SK-MEL-5 (cell line): ENCODE measurements at places on chromosomes 3 and 15. TPM values are rescaled to one million over a fixed set of nuclear protein-coding genes. Genes with fewer than 3 reads are reported as not detected.

DNA sequence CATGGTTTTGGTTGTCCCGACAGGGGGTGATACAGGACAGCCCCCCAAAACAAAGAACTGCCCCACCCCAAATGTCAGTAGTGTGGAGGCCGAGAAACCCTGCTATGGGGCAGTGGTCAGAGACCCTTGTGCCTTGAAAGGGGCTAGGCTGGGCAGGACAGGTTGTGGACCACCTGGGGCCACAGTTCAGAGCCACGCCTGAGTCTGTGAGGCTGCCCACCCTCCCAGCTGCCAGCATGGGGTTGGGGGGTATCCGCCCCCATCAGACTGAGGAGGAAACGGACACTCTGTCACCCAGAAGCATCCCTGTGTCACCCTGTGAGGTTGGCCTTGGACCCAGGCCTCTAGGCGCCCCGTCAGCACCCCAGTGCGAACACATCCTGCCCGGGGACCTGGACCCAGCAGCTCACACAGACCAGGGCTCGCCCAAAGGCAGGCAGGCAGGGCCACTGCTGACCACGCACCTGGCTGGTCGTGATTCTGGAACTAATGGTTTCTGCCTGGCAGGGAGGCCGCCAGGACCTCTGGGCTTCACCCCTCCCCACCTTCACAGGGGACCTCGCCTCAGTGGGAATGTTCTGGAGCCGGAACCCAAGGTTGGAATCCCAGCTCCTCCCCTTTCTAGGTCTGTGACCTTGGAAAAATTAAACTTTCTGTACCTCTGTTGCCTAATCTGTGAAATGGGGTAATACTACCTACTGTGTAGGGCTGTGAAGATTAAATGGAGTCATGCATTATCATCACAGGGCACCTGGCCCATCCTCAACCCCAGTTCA lies 1.4 kb downstream of the SLC41A3 start:
- DNase-seq, result no peak

GRCh38 chr3:171824116-171824515 lies 13.8 kb upstream of the PLD1 start:
- no peak for DNase-seq

DNA sequence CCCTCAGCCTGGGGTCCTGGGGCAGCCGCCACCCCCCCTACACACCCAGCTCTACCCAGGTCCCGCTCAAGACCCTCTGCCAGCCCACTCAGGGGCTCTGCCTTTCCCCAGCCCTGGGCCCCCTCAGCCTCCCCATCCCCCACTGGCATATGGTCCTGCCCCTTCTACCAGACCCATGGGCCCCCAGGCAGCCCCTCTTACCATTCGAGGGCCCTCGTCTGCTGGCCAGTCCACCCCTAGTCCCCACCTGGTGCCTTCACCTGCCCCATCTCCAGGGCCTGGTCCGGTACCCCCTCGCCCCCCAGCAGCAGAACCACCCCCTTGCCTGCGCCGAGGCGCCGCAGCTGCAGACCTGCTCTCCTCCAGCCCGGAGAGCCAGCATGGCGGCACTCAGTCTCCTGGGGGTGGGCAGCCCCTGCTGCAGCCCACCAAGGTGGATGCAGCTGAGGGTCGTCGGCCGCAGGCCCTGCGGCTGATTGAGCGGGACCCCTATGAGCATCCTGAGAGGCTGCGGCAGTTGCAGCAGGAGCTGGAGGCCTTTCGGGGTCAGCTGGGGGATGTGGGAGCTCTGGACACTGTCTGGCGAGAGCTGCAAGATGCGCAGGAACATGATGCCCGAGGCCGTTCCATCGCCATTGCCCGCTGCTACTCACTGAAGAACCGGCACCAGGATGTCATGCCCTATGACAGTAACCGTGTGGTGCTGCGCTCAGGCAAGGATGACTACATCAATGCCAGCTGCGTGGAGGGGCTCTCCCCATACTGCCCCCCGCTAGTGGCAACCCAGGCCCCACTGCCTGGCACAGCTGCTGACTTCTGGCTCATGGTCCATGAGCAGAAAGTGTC lies 30.2 kb downstream of the PTPN23 start:
- no peak for DNase-seq

DNA sequence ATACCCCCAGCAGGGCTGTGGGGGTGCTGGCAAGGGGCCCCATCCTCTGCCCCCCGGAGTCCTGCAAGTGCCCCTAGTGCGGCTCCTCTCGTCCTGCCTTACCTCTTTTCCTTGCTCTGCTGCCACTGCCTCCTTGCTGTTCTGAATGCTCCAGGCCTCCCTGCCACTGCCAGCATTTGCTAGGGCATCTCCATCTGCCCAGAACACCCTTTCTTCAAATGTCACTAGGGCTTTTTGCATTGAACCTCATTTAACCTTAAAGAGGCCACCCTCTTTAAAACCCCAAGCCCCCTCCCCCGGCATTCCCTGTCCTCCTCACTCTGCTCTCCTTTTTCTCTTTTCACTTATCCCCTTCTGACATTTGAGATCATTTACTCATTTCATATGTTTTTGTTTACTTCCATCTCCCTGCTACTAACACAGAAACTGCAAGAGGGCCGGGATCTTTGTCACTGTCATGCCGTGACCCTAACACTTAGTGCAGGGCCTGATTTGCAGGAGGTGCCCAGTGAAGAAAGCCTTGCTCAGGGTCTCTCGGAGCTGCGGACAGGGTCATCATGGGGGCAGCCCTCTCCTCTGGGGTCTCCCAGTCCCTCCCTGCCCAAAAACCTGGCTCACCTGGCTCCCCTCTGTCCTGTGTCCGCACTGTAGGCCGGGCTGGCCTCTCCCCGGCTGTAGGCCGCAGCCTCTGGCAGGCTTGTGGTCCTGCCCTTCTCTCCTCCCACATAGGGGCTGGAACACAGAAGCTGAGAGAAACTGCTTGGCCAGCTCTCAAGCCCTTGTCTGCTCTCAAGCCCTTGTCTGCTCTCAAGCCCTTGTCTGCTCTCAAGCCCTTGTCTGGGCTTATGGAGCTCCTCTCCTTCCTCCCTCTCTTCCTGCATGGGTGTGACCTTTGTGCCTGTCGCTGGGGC lies at the start of gene ACOX2:
Gene ACOX2 (minus strand): TSS at position 690 of the 911 bp plus-strand sequence. CDS start 2,084 bp downstream, outside the sequence.
- no peak for DNase-seq

Gene CCR3
- total RNA-seq, result not detected in 2 replicates

GRCh38 chr15:50077176-50077575 lies 41.9 kb downstream of the ATP8B4 start:
- DNase-seq, result no peak

GRCh38 chr15:38168467-38169070 lies 84.1 kb upstream of the SPRED1 start:
- no peak for DNase-seq

GRCh38 chr15:88938802-88939485 lies 25.8 kb upstream of the MFGE8 start:
- DNase-seq, result no peak
